NCI-H2081 treated with DMSO at 0.1 percent for 48 hours (cell line): ENCODE measurements at places on chromosomes 3 and 15.

- DNase-seq = no peak
Observed at GRCh38 chr3:9122732-9123364, 126.6 kb downstream of the SRGAP3 start.

GRCh38 chr15:32718227-32718820 lies 520 bp downstream of the GREM1 start:
- no peak for DNase-seq

DNA sequence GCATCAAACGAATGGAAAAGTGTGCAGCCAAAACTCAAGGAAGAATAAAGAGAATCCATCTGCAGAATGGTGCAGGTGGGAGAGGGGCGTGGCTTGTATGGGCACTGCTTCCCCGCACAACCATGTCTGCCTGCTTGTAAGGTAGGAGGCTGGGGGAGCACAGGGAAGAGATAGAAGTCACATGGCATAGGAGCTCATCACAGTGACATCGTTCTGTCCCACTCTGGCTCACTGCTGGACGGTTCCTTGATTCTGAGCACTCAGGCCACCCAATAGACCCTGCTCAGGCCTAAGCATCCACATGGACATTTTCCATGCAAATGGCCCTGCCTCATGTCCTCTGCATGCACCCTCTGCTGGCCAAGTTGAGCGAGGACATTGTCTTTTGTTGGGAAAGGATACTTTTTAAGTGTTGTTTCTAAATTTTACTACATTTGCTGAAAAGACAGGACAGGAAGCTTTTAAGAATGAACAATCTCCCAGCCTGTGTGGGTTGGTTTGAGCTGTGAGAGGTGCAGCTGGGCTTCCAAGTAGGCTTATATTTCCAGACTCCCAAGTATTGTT lies 3.1 kb downstream of the MYLK start:
- no peak for DNase-seq

- DNase-seq = no peak
Observed at GRCh38 chr15:33279613-33280205, 31.1 kb upstream of the RYR3 start.

- no peak for DNase-seq
Observed at GRCh38 chr15:69156736-69157381, 3.6 kb upstream of the GLCE start.

- DNase-seq = no peak
Observed at GRCh38 chr15:21267671-21268395, 172.5 kb downstream of the POTEB3 start.

DNA sequence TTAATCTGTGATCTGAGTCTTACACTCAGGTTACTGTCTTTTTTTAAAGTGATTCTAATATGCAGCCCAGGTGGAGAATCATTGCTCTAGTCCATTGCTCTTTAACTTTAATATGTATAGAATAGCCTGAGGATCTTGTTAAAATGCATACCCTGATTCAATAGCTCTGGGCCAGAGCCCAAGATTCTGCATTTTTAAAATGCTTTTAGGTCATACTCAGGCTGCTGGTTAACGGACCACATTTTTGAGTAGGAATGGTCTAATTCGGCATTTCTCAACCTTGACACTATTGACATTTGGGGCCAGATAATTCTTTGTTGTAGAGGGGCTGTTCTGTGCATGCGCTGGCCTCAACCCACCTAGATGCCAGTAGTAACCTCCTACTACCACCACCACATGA lies 20.9 kb upstream of the FSTL1 start:
- DNase-seq = no peak

GRCh38 chr3:33067484-33067883 lies 29.5 kb downstream of the GLB1 start:
- DNase-seq = no peak

- no peak for DNase-seq
Observed at GRCh38 chr3:138461896-138462295, 27.5 kb downstream of the ESYT3 start.

- no peak for DNase-seq
Observed at GRCh38 chr15:70801109-70801508, 37.8 kb upstream of the UACA start.

GRCh38 chr3:127073941-127074820 lies 91.3 kb downstream of the PLXNA1 start:
- no peak for DNase-seq

- no peak for DNase-seq
Observed at GRCh38 chr15:25899870-25900269, 36.7 kb upstream of the ATP10A start.

- DNase-seq = no peak
Observed at GRCh38 chr15:80458580-80458979, 54.4 kb downstream of the ARNT2 start.

- DNase-seq = no peak
Observed at GRCh38 chr3:72892081-72892775, 4.4 kb downstream of the GXYLT2 start.

DNA sequence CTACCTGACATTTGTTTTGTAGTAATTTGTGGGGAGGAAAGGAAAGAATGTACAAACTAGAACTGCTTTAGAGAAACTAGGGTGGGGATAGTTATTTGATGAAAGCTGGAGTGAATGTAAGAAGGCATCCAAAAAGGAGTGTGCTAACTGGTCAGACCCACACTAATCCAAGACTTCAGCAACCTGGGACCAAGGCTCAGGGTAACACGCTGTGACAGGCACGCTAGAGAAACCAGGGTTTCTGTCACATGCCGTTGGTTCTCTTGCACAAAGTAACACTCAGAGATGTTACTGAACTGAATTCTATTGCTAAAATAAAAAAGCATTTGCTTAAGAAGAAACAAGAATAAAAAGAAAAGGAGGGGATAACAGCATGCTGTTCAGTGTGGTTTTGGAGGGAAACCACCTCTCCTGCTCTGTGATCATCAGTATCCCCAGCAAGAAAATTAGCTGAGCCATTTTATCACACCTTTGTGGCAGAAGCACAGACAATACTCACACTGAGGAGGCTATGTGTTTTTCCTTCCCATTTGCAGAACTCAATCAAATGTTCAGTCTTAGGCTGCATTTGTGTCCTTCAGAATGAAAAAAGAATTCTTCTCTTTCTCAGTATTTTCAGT lies 2.8 kb upstream of the CCDC80 start:
- DNase-seq = no peak

DNA sequence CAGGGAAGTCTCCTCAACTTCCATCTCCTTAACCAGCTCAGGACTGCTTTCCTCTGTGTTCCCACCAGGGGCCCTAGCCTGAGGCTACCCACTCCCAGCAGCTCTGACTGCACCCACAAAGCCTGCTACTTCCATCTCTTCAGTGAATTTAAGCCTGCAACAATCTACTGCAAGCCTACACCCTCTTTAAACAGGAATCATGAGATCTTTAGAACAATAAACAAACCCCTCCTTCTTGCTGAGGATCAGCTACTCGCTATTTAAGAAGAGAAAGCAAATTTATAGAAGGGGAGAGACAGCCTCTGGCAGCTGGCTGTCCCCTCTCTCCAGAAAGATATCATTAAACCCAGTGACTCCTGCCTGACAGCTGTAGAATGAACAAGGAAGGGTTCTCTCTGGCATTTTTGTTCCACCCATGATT lies 51.9 kb downstream of the ARHGAP31 start:
- no peak for DNase-seq

- DNase-seq = no peak
Observed at GRCh38 chr3:106004137-106004681, 135.4 kb upstream of the CBLB start.

- DNase-seq = no peak
Observed at GRCh38 chr3:140753865-140754754, 76.2 kb downstream of the TRIM42 start.

GRCh38 chr15:29668120-29668602 lies 154.1 kb downstream of the TJP1 start:
- no peak for DNase-seq

- DNase-seq = no peak
Observed at GRCh38 chr3:25511972-25512721, 84.1 kb downstream of the RARB start.

DNA sequence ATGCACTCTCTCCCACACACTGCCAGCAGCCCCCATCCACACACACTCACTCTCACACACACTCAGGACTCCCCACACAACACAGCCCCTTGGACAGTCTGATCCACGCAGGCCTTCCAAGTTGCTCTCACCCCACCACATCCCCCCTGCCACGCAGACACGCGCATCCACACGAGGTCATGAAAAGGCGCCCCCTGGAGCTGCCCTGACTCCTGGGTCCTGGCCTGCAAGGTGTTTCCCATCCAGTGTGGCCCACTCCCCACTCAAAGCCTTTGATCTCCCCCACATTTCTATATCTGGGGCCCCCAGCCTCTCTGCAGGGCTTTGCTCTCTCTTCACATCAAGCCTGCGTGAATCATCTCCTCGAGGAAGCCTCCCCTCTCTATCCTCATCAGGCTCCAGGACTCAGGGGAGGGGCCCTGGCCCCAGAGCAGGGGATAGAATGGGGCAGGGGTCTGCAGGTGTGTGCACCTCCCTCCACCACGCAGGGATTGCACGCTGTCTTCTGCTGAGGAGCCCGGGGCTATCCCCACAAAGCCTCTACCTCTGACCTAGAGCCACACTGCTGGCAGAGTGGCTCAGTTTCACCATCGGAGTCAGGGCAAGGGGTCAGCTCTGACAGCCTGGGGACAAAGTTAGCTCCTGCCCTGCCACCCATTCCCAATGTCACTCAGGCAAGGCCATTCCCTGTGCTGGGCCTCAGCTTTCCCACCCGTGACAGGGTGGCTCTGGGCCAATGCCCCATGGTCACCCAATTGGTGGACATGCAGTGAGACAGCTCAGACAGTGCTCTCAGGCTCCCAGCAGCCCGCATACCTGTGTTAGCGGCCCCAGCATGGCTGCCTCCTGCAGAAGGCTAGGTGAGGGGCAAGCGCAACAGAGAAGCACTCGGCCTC lies 6.4 kb downstream of the MYL3 start:
- DNase-seq = no peak

GRCh38 chr3:87161013-87161412 lies 66.1 kb upstream of the CHMP2B start:
- no peak for DNase-seq

DNA sequence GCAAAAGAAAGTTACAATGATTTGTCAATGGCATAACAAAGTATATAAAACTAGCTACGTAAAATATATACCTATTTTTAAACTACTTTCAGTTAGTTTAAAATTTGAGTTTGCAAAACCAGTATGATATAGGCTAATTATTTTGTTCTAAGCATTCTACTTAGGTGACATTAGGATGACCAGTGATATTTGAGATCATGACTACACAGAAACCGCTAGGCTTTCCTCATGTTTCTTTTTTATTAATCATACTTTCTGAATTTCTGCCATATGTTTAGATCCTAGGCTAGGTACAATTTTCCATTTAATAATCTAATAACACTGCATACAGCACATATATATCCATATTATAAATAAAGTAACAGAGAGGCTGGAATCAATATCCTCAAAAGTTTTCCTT lies 52.4 kb upstream of the XRN1 start:
- no peak for DNase-seq

DNA sequence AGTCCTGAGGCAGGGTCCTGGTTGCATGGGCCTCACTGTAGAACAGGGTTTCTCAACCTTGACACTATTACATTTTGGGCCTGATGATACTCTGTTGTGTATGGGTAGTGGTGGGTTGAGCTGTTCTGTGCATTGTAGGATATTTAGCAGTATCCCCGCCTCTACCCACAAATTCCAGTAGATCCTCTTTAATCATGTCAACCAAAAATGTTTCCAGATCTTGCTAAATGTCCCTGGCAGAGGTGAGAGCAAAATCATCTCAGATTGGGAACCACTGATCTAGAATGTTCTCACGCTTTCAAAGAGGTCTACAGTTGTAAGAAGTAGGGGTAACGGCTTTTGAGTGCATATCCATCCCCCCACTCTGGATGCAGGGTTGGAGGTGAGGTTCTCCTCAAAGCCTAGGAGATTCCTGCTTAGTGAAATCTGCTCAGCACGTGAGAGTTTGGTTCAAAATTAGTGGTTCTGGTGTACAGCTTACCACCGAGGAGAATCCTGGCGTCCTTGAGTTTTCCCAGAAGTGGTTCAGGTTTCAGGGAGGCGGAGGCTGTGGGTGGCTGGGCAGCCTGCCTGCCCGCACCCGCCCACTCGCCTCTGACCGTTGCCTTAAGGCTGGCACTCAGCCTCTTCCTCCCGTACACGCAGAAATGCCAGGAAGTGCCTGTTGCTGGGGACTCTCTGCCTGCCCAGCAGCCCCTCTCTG lies 5.3 kb downstream of the ACVR2B start:
- DNase-seq = no peak

- no peak for DNase-seq
Observed at GRCh38 chr3:38347421-38348200, 1.0 kb downstream of the XYLB start.

DNA sequence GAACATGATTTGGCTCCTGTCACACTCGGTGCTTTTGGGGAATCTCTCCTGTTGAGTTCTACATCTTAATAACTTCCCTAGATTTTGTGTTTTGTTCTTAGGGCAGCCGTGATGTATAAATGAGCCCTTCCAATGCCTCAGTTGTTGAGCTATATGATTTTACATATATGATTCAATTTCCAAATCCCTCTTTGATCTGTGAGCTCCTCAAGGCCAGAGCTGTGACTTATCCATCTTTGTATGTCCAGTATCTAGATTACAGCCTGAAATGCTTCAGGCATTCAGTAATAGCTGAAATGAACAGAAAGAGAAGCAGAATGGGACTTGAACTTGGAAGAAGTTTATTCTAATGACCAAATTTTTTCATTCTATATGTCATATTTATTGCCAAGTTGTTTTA lies 26.6 kb downstream of the CGGBP1 start:
- no peak for DNase-seq

DNA sequence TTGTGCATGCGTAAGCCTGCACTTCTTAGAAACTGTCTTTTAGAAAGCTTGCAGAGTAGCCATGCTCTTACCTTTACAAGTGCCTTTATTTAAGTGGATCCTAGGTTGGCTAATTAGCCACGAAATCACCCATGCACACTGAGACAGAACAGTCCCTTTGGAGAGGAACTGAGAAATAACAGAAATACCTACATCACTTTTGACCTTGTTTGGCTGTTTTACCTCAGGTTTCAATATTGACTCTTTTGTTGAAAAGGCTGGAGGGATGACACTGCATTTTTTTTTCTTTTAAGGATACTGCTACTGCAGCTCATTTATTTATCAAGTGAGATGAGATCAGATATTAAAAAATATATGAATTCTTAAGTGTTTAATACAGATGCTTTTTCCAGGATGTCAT lies 155.6 kb upstream of the GOLIM4 start:
- no peak for DNase-seq

GRCh38 chr15:88874684-88875083 lies 20.7 kb downstream of the HAPLN3 start:
- no peak for DNase-seq

DNA sequence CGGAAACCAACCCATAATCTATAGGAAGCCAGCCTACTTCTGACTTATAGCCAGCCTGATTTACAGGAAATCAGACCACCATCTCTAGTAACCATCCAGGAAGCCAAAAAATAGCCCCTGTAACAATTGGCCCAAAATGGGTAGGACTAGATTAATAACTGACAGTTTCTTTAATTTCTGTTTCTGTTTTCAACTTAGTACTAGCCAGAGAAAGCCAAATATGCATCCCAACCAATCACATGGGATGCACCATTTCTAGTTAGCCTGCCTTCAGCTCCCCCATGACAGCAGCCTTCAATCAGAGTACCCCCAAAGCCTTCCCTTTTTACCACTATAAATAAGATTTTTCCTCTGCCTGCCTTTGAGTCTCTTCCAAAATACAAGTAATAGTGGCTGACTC lies 239.1 kb upstream of the GADL1 start:
- DNase-seq = no peak
